Stimulated activated CD4-positive, alpha-beta T cell treated with anti-CD3 and anti-CD28 coated beads, TNF-alpha, amount 100 ng/mL, for 24 hours (primary cell): ENCODE measurements at places on chromosomes 12 and 14.

DNA sequence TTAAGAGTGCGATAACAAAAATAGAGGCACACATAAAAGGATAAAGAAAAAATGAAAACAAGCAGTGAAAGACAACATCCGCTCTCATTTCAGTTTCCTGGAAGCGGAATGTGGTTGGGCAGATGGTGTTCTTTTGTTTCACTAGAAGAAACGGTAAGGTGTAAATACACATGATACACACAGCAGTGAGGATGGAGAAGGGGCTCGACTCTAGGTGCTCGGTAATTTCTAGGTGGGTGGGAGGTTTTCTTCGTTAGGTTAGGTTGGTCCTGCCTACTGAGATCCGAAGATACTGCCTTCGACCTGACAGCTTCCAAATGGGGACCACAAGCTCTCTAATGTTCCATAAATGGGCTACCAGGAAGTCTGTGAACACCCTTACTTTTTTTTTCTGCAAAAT lies 1082.5 kb downstream of the BCL11B start:
- no peak for DNase-seq

DNA sequence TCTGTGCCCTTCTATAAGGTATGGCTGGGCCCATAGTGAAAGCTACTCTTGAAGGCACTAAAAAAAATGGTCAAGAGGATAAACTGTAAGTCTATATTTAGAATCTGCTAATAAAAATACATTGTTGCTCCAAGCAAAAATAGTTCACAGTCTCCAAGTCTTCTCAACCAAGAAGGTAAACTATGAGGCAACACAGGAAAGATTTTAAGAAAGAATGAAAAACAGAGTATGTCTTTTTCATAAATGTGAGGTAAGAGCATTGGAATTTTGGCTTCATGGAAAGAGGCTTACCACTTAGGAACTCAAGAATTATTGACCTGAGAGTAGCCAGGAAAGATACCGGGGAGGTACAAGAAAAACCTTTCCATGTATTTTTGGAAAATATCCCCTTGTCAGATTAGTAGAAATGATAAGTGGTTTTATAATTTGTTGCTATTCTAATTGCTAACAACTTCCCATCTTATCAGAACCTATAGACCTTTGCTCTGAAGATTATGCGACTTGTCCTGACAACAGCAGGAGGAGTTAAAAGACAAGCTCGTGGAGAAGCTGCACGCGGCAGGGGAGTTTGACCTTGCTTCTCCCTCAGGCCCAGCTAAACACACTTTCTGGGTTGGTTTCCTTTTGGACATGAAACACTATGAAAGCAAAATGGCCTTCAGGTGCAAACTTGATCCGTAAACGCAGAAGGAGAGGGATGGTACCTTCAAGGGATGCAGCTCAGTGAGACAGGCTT lies 238.1 kb downstream of the FOXN3 start:
- no peak for DNase-seq

GRCh38 chr12:56602239-56602638 lies 27.9 kb downstream of the BAZ2A start:
- DNase-seq: no peak

DNA sequence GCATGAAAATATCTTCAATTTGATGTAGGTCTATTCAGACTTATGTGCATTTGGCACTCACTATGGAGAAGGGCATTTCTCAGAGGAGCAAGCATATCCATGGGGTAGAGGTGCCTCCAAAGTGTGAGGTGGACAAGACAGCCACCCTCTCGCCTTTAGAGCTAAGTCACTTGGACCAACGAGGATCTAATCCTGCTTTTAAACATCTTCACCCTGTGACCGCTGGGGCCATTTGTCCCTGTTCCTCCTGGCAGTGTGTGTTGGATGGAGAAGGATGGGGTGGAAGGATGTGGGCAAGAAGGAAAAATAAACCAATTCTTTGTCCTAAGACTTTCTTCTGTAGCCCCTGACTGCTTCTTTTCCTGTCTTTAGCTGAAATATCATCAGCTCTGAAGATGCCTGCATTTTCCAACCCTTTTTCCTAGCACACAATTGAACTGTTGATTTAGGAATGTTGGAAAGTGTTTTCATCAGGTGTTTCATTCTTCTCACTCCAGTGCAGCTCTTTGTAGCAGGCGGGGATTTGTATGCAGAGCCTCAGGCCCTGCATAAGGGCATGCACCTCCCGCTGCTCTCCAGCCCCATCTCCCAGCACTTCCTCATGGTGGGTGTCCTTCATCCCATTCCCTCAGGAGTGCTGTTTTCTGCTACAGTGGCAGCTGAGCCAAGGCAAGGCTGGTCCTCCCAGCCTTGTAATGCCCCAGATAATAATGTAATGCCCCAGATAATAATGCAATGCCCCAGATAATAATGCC lies 5.3 kb downstream of the FGF6 start:
- no peak for DNase-seq

DNA sequence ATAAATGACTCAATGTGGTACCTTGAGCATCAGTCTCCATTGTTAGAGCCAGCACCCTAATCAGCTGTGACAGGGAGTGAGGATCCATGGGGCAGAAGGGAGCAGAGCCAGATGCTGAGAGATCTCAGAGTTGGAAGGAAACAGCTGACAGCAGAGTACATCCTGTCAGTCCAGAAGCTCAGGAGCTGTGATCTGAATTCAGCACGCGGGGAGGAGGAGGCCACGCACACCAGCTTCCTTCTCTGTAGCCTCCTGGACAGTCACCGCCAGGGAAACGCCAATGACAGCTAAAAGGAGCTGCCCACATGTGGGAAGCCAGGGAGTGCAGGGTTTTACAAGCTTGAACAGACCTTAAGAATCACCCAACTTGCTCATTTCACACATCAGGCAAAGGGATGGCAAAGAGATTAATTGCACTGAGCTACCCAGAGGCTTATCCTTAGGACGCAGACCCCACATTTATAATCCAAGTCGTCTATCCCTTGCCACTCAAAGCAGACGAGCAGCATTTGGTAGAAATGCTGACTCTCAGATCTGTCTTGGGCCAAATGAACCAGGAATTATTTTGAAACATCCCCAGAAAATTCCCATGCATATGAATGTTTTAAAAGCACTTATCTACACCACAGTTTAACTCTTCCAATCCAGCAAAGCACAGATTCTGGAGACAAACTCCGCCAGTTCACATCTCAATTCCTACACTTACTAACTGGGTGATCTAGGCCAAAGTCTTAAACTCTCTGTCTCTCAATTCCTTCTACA lies 322.6 kb upstream of the TMTC1 start:
- no peak for DNase-seq

DNA sequence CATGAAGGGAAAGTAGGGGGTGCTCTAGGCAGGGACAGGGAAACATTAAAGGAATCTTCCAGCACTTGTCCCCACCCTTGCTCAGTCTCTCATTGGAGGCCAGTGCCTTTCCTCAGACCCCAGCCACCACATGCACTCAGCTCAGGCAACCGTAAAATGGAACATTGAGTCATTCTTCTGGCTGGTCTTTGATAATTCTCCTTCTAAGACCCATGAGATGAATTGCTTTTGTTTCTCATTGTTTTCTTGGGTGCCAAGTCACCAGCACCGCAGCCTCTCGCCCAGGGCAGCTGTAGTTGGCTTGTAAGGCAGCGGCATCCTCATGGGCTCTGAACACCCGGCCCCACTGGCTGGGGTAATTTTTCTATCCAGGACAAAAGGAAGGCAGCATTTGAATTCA lies 108.2 kb downstream of the PHETA1 start:
- DNase-seq: no peak

- DNase-seq: no peak
Observed at GRCh38 chr12:106305376-106305775, 2.8 kb downstream of the TCP11L2 start.

DNA sequence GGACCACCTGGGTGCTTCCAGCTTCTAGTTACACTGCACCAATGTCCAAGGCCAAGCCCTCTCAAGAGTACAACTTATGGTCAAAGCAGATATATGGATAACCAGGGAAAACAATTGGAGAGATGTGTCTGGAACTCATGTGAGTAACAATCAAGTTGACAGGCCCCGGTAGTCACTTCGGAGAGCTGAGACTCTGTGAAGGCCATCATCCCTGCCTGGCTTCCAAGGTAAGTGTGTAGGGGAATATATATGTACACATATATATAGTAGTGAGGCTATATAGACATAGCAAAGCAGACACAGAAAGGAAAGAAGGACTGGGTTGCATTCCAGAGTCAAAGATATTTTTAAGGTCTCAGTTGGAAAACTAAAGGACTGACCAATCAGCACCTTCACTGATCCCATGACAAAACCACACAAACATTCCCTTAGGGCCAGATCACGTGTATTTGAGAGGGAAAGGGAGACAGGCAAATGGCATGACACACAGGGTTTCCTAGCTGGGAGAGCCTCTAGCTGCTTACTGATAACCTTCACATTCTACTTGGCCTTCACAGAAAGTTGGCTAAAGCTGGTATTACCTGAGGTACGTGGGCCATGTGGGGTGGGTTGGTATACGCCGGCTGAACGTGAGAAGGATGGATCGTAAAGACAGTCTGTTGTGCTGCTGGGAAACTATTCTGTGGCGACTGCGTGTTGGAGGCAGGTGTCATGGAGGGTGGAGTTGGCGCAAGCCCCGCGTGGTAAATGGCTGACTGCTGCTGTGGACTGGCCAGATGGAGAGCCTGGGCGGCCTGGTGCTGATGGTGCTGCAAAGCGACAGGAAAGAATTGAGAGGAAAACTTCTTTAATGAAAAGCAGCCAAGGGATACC lies 50.0 kb downstream of the SH2B3 start:
- DNase-seq: no peak

DNA sequence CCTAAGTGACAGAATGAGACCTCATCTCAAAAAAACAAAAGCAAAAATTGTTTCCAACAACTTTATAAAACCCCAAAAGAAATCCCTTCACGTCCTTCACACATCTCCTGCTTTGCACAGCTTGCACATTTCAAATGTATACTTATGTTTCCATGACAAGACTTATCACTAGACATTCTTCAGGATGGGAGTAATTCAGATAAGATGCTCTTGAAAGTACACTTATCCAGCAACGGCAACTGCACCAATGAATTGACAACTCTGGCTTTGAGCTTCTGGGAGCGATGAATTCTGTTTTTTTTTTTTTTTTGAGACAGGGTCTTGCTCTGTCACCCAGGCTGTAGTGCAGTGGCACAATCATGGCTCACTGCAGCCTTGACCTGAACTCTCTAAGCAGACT lies 30.8 kb upstream of the AKAP5 start:
- no peak for DNase-seq

- DNase-seq: no peak
Observed at GRCh38 chr14:93078870-93079269, 36.9 kb downstream of the ITPK1 start.

DNA sequence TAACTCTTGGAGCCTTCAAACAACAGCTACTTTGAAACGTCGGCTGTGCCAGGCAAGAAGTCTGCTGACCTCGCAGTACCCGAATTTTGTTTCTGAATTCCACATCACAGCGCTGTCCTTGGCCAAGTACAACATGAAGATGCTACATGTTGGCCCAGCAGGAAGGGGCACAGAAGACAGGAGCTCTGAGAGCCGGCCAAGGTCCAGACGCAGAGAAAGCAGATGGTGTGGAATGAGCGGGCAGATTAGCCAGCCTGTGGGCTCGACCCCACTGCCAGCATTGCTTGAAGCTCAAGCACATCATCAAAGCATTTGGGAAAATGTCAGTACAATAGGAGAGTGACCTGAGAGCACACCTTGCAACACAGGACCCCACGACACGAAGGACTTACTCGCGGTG lies 64.5 kb downstream of the FZD10 start:
- no peak for DNase-seq

DNA sequence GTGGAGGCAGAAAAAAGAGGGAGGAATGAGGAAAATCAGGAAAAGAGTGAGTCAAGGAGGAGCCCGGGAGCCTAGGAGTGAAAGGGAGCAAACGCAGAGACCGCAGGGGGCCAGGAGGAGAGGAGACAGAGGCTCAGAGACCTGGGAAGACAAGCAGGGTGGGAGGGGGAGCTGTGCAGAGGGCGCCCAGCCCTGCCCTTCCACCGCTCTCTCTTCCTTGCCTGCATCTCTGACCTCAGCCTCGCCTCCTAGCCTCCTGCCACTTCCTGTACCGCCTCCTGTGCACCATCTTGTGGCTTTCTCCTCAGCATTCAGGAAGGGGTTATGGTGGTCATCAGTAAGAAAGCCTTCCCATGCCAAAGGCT lies 1.3 kb downstream of the CLSTN3 start:
- no peak for DNase-seq

- no peak for DNase-seq
Observed at GRCh38 chr14:58693048-58693447, 55.3 kb downstream of the DACT1 start.

DNA sequence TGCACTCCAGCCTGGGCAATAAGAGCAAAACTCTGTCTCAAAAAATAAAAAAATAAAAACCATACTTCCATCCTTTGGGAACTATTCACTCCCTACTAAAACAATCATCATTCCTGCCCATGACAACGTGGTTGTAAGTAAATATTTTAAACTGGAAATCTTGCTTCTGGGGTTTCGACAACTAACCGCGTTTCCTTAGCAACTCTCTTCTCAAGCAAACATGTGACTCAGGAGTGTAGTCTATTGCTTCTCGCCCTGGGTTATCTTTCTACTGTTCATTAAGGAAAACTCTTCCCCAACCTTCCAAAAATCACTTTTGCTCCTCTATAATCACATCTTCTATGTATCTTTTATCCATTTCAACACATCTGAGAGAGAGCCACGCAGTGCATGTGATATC lies 21.8 kb downstream of the APPL2 start:
- DNase-seq: no peak

GRCh38 chr12:45912774-45913173 lies 77.6 kb downstream of the SCAF11 start:
- DNase-seq: no peak

DNA sequence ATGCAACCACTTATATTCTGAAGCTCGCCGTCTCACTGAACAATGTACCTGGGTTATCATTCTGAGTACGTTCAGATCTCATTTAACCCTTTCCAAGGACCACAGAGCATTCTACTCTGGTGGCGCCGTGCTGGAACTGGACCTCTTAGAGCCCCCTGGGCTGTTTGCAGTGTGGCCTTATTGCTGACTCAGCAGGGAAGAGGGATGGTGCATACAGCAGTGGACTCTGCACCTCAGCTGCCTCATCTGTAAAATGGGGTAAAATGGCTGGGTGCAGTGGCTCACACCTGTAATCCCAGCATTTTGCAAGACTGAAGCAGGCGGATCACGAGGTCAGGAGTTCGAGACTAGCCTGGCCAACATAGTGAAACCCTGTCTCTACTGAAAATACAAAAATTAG lies 2.9 kb downstream of the ALDH2 start:
- no peak for DNase-seq

GRCh38 chr12:117134059-117134458 lies 34.8 kb upstream of the TESC start:
- DNase-seq: peak; percentile 8
